Osteoblast (primary cell): ENCODE measurements at places on chromosomes 3 and 15.

GRCh38 chr3:134235577-134236076 lies 15.0 kb downstream of the RYK start:
- no peak for DNase-seq

- DNase-seq, result peak; percentile 51
Measured at GRCh38 chr15:50257924-50258323, 7.6 kb downstream of the HDC start.

- peak; percentile 66 for DNase-seq
Measured at GRCh38 chr3:188656196-188656982, 502.4 kb downstream of the LPP start.

DNA sequence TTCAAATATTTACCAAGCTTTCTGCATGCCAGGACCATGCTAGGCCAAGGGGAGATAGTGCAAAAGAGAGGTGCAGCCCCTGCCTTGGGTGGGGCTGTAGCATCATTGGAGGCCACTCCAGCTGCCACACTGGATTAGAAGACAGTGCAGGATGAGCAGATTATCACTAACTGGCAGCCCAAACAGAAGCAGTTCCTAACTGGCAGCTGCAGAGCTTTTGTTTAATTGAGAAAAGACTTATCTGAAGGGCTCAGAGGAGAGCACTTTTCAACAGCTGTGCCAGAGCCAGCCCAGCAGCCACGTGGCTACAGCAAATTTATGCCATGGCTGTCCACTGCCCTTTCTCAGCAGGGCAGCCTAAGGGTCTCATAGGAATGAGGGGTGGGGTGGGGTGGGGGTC lies 13.5 kb upstream of the ACSBG1 start:
- DNase-seq, result no peak

GRCh38 chr15:101810876-101811275 lies 1.1 kb upstream of the OR4F15 start:
- no peak for DNase-seq

GRCh38 chr3:48245136-48245535 lies 4.2 kb downstream of the ZNF589 start:
- DNase-seq, result no peak

DNA sequence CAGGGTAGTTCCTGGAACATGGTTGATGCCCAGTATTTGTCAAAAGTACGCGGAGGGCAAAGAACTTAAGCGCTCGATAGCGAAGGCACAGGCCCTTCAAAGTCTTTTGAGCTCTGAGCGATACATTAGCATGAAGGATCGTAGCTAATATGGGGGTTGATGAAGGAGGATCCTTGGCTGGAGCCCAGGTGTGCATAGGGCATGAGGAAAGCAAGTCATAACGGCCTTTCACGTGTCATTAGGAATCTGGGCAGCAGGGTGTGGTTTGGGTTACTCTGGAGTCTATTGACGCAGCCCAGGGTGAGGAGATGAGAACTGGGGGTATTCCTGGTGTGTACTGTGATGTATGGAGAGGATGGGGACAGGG lies 31.7 kb downstream of the SPINK8 start:
- peak; percentile 60 for DNase-seq

- no peak for DNase-seq
Measured at GRCh38 chr15:48941904-48942303, 21.8 kb downstream of the SHC4 start.

GRCh38 chr3:13538520-13539291 lies 10.2 kb upstream of the FBLN2 start:
- no peak for DNase-seq

DNA sequence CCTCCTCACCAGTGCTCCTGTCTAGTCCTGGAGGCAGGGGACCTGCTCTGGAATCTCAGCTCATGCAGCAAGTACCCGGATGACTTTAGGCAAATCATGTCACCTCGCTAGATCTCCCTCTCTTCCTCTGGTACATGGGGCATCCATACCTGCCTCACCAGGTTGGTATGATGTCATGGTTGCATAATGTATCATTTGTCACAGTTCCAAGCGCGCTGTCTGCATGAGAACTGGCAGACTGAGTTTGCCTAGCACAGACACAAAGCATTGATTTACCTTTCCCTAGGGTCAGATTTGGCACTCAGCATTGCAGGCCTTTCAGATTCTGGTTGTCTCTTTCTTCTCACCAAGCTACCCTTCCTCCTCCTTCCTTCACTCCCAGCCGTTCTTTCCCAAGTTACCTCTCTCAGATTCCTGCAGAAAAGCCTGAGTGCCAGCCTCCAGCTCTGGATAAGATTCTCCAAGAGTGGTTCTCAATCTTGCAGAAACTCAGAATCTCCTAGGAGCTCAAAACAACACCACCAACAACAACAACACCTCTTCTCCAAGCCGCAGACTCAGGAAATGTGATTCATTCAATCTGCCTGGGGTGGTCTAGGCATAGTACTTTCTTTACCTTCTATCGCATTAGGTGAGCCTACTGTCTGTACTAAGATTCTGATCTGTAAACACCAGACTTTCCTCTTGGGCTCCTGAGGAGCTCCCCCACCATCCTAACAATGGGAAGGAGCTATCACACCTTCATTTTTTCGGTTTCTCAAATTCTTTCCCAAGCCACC lies 29.5 kb downstream of the FAM43A start:
- no peak for DNase-seq

DNA sequence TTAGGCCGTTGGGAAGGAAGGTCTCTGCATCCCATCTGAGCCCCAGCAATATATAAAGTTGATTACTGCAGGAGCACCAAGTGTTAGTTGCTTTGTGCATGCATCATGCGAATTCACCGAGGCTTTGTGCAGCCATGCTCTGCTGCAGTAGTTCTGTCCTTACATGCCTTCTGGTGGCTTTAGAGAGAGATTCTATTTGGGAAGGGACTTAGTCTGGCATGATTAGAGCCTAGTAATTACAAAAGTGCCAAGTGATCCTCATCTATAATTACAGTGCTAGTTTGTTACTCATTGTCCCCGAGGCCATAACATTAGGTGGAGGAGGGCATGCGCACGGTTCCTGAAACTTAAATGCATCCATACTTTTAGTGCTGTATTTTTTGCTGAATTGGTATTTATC lies 353.6 kb downstream of the CNTN4 start:
- no peak for DNase-seq

DNA sequence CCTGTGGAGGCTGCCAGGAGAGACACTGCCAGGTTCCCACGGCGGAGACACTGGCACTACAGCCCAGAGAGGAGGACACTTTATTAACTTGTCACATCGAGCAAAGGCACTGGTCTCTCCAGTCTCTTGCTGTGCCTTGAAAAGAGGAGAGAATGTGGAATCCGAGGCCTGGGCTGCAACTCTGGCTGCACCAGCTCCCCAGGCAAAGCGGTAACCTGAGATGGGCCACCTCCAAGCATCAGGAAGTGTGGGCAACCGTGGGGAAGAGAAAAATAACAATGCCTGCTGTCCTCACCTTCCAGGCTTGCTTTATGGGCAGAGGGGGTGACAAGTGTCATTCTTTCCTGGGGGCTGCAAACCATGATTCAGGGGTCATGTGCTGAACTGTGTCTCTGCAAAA lies 91.6 kb upstream of the RGMA start:
- DNase-seq, result no peak

DNA sequence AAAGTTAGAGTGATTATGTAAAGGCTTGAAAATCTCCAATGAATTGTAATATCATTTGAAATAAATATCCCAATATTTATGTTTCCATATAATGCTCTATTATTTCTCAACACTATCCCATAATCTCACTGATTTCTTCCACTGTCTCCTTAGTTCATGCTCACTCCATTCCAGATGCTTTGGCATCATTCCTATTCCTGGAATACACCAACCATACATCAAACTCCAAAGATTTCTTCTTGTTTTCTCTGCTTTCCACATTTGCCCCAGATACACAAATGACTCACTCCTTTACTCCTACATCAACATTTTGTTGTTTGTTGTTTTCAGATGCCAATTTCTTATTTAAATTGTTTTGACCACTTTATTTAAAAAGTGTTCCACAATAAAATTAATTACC lies 1390.8 kb downstream of the ZPLD1 start:
- no peak for DNase-seq

GRCh38 chr3:26799679-26800317 lies 177.2 kb downstream of the LRRC3B start:
- DNase-seq, result no peak

- DNase-seq, result no peak
Measured at GRCh38 chr3:39981547-39982184, 172.3 kb downstream of the MYRIP start.

GRCh38 chr15:42365921-42366550 lies 6.7 kb downstream of the CAPN3 start:
- DNase-seq, result no peak

GRCh38 chr15:63176302-63176701 lies 13.1 kb upstream of the RAB8B start:
- DNase-seq, result no peak

DNA sequence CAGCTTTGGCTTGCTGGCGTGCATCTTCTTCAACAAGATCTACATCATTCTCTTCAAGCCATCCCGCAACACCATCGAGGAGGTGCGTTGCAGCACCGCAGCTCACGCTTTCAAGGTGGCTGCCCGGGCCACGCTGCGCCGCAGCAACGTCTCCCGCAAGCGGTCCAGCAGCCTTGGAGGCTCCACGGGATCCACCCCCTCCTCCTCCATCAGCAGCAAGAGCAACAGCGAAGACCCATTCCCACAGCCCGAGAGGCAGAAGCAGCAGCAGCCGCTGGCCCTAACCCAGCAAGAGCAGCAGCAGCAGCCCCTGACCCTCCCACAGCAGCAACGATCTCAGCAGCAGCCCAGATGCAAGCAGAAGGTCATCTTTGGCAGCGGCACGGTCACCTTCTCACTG lies 40.6 kb upstream of the CSTA start:
- DNase-seq, result no peak

DNA sequence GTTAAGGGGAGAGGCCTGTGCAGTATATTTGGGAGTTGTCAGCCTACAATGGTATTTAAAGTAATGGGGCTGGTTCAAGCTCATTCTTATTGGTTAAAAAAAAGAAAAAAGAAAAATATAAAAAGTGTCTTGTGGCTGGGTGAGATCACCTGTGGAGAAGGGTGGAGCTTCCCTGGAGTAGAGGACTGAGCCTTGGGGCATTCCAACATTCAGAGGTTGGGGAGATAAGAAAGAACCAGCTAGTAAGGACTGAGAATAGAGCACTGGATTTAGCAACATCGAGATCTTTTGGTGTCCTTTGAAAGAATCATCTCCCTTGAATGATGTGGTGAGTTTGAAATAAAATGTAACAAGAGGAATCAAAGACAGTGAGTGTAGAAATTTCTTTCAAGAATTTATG lies 5.2 kb downstream of the SLC49A4 start:
- DNase-seq, result no peak

- DNase-seq, result no peak
Measured at GRCh38 chr3:19213603-19214220, 65.4 kb downstream of the KCNH8 start.

- DNase-seq, result no peak
Measured at GRCh38 chr3:98462901-98463300, at the start of gene OR5K1. TSS of gene OR5K1 (plus strand) at chr3:98463201. CDS start at chr3:98469577, 6,376 bp downstream.

- DNase-seq, result no peak
Measured at GRCh38 chr3:60594025-60594424, 657.2 kb downstream of the FHIT start.

- DNase-seq, result no peak
Measured at GRCh38 chr3:55461896-55462295, 25.2 kb downstream of the WNT5A start.

- peak; percentile 29 for DNase-seq
Measured at GRCh38 chr3:174949523-174949922, 90.4 kb downstream of the NAALADL2 start.

- no peak for DNase-seq
Measured at GRCh38 chr3:169348929-169349621, 314.4 kb downstream of the MECOM start.

GRCh38 chr15:70030851-70031250 lies 66.9 kb downstream of the TLE3 start:
- no peak for DNase-seq

- DNase-seq, result no peak
Measured at GRCh38 chr3:42387802-42388651, 22.4 kb downstream of the LYZL4 start.

DNA sequence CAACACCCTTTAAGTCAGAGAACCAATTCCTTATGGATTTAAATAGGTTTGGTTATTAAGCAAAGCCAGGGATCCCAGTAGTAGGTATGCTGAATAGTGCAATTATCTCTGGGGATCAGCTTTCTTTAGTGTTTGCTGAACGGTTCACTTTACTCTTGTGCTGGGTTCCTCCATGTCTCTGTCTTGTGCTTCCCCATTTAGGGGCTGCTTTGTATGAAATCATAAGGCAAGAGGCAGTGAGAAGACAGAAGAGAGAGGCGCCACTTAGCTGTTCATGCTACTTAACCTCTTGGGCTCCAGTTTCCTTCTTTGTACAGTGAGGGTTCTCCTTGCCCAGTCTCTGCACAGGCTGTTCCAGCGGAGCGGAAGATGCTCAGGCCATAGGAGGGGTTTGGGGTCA lies 3.5 kb downstream of the ST6GAL1 start:
- DNase-seq, result no peak

DNA sequence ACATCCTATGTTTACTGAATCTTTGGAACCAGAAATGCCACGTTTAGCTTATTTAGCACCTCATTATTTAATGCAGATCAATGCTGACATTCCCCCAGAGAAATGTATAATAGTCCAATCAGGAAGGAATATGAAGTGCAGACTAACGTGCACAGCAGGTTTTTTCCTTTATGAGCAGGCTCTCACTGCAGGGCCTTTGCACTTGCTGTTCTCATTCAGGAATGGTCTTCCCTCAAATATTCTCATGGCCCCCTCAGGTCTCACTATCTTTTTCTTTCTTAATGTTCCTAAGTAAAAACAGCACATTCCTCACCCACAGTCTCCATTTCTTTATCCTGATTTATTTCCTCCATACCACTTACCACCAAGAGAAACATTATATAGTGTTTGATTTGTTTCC lies 174.6 kb downstream of the FOXP1 start:
- no peak for DNase-seq

DNA sequence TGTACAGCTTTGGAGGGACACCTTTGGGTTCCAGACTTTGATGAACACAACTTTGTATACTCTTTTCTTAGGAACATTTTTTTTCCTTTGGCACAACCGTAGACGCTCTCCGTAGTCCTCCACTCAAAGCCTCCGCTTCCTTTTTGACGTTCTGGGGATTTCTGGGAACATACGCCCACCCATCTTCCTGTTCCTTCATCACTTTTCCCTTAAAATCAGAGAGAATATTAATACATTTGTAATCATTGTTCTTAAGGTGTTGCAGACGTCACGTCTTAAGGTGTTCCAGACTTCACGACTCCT lies 405 bp upstream of the SPG21 start:
- DNase-seq, result no peak

DNA sequence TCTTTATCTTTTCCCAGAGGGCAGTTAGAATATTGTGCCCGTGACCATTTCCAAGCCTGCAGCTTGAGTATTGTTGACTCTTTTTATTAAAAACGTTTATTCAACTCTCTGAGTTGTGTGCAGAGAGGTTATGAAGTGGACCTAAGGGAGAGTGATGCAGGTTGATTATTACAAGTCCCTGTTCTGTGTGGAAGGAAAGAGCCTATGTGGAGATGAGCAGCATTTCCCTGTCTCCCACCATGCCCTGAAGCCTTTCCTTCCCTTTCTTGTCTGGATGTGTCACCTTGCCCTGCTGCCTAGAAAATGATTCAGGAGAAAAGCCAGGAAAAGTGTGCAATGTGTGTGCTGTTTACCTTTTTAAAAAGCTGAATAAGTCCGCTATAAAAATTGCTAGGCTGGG lies 19.4 kb downstream of the ZPLD1 start:
- DNase-seq, result no peak
